ENCODE measurements at places on chromosomes 3 and 15.

- DNase-seq: no peak
Measured at GRCh38 chr3:128229106-128229857, 76.0 kb downstream of the EEFSEC start.

- DNase-seq: no peak
Measured at GRCh38 chr15:75149867-75150709, 51.6 kb upstream of the C15orf39 start.

DNA sequence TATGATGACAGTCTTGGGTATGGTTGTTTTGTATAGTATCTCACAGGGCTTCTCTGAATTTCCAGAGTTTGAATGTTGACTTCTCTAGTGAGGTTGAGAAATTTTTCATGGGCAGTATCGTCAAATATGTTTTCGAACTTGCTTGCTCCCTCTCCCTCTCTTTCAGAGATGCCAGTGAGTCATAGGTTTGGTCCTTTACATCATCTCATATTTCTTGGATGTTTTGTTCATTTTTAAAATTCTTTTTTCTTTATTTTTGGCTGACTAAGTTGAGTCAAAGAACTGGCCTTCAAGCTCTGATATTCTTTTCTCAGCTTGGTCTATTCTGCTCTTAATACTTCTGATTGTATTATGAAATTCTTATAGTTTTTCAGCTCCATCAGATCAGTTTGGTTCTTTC, 282.3 kb upstream of the NECTIN3 start:
- DNase-seq: no peak

- DNase-seq: no peak
Measured at GRCh38 chr3:24853685-24854490, 359.2 kb upstream of the THRB start.

DNA sequence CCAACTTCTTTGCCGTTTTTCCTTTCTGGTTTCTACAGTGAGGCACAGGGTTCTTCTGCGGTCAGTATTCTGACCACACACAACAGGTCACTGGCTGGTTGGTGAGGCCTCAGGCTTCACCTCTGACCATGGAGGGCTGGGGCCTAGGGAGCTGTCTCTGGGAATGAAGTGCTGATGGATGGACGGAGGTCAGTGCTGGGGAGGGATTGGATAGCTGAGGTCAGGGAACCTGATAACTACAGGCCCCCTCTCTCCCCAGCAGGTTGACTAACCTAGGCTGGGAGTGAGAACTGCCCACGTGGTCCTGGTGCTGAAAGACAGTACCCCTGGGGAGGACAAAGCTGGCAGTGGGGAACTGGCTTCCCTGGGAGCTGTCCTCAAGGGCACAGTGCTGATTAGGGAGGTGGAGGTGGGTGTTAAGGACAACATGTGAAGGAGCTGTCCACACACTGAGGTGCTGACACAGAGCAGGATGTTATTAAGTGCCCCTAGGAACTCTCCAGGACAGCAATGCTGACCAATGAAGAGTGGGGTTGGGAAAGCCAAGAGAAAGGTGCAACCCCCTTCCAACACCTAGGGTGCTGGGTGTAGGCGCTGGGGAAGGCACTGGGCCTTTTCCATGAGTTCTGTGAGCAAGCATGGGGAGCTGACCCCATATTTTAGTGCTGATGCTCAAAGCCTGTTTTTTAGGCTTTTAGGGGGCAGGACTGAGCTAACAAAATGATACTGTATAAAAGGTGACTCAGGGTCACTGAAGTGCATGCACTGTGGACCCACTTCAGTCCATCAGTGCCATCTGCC, 45.2 kb downstream of the ATP2B2 start:
- DNase-seq: no peak

DNA sequence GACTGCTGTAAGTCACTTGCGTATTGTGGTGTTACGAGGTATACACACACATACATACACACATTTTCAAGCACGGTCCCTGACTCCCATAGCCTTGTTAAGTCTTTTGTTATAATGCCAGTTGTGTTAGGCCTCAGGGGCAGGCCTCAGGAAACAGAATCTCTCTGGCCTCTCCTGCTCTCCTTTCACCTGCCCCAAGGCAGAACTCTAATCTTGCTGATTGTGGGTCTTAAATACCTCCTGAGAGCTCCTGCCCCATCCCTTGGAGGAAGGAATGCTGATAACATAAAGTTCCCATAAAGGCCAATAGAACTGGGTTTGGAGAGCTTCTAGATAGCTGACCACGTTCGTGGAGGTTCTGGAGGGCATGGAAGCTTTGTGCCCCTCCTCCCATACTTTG, 3.9 kb upstream of the NIT2 start:
- DNase-seq: no peak

- no peak for DNase-seq
Measured at GRCh38 chr3:189457631-189458412, 173.4 kb upstream of the TP63 start.

- DNase-seq: no peak
Measured at GRCh38 chr3:141511361-141511760, 24.5 kb downstream of the RASA2 start.

GRCh38 chr3:60970850-60971249, 280.4 kb downstream of the FHIT start:
- DNase-seq: no peak

- no peak for DNase-seq
Measured at GRCh38 chr3:63791974-63792373, 27.1 kb upstream of the C3orf49 start.

DNA sequence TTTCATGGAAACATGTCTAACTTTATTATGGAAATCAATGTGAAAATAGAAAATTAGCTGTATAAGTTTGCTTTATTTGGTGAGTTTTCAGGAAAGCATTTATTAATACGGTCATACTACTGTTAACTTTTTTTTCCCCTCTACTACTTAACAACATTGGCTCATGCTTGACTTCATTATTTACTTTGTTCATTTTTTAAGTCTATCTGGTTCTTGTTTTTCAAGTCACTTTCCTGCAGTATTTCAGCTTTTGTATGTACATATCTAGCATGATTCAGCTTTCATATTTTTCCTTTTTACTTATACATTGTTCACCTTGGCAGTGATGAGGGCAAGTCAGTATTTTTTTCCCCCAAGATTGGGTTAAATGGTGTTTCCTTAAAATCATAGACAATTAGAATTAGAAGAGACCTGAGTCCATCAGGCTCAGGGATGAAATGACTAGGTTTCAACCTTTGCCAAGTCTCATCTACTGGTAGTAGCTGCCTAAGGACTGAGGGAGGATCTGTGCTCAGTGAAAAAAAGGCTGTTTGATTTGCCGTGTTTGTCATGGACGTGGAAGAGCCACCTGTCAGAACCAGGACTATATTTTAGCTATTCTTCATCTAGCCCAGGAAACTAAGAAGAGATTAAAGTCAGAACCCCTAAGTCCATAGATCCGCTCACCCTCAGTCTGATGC, 15.4 kb downstream of the TMOD3 start:
- no peak for DNase-seq

DNA sequence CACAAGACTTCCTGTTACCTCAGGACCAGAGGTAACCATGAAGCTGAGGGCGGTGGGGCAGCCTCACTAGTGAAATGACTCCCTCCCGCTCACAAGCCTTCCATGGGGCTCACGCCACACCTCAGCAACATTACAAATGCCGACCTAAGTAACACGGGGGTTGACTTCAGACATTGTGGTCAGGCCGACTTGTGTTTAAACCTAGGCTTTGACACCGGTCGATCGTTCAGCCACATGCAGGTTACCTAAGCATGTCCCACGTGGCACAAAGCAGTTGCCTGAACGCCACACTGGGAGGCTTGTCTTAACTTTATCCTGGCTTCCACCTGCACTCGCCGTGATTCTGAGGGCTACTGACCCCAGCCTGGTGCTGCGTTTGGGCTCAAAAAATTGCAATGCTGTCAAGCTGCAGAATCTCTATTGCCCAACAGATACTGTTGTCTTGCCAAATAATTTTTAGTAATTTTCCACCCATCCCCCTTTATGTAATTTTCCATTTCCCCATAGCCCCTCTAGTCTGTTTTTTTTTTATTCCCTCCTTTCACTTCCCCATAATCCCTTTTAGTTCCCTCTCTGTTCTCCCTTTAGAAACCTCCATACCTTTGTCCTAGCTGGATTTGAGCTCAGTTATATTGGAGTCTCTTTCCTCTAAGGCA, 158.6 kb upstream of the RGMA start:
- no peak for DNase-seq

DNA sequence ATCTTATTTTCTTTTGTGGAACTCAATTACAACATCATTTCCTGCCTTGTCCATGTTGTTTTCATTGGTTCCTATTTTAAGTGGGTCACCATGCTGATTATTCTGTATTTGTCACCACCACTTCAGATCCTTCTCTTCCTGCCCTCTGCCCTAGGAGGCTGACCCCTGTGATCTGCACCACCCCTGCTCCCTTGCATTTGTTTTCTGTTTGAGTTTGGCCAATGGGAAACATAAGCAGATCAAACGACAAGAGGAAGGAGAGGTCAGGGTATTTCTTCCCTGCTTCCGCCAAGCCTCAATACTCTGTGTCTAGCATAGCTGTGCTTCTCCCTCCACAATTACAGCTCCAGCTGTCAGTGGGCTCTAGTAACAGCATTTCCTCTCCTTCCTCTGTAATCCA, 71.6 kb downstream of the IMPG2 start:
- no peak for DNase-seq

DNA sequence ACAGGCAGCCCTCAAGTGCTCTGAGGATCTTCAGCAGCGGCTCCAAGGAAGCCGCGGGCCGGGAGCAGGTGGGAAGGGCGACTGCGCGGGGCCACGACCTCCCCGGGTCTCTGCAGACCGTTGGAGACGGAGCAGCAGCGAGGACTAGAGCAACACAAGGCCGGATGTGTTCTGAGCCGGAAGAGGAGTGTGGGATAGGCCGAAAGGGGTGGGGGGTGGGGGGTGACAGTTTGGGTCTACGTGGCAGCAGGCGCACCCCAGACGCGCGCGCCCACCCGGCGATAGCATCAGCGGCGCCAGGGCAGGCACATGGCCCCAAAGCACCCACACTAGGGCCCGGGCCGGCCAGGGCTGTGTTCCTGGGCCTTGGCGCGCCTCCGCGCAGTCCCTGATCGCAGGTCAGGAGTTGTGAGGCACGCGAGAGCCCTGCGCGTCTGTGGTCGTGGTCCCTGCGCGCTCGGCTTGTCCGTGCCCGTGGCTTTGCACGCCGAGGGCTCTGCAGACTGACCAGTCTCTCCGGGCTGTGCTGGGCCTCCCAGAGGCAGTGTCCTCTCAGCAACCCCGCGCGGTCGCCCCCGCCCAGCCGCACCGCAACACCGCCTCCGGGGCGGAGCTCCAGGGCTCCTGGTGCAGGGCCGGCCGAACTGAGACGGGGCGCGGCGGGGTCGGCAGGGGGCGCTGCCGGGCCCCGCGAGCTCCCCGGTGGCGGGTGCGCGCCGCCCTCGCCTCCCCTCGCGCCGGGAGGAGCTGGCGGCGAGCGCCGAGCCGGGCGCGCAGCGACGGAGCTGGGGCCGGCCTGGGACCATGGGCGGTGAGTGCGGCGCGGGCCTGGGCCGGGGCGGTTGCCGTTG, at the start of gene PXYLP1:
TSS of gene PXYLP1 (plus strand) at position 725 of the 851 bp plus-strand sequence. CDS start 28,351 bp downstream, outside the sequence.
- DNase-seq: no peak

GRCh38 chr3:183697610-183698317, at the start of gene YEATS2:
Gene YEATS2 (plus strand): TSS chr3:183697797. CDS start chr3:183715163, 17,366 bp downstream.
- no peak for DNase-seq

- no peak for DNase-seq
Measured at GRCh38 chr3:148146947-148147826, 550.5 kb upstream of the AGTR1 start.

GRCh38 chr15:94829887-94830884, 598.8 kb downstream of the MCTP2 start:
- no peak for DNase-seq

DNA sequence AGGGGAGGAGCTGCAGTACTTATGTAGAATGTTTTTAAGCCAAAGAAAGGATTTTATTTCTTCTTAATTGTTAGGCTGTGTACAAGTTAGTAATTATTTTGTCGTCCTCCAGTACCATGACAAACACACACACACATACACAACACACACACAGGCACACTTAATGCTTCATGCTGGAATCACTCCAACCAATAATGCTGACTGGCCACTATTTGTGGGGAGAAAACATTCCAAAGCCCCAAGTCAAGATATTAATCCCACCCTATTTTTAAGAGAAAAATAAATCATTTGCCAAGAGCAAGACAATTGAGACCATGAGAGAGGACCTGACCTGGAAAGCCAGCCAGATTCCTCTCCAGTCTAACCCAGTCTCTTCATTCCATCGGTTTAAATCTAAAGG, 51.8 kb upstream of the TMCO5A start:
- no peak for DNase-seq

DNA sequence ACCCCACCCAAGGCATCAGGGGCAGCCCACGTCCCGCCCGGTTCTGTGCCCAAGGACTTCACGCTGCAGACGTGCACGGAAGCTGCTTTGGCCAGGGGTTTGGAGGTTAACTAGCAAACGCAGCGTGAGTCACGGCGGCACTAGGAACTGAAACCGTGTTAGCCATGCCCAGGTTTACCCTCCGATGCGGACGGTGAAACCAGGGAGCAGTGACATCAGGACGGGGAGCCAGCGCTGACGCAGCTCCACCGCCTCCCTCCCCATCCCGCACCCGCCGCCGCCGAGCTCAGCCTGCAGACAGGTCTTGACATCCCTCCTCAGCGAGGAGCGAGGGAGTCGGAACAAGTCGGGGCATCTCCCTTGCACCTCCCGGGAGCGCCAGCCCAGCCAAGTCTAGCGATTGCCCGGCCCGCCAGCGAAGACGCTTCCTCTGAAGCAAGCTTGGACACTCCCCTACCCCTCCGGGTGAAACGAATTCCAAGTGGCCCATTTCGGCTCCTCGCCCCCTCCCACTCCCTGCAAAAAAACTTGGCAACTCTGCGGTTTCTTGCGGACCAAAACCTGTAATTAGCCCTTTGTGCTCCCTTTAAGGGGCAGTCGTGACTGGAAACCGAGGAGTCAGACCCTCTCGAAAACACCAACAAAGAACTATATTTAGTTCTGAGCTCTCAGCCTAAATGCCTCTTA, 1.4 kb upstream of the RAP2B start:
- DNase-seq: peak; percentile 9

GRCh38 chr3:140242818-140243276, 307.9 kb downstream of the CLSTN2 start:
- DNase-seq: no peak

GRCh38 chr15:43511012-43511885, 6.2 kb upstream of the MAP1A start:
- no peak for DNase-seq

DNA sequence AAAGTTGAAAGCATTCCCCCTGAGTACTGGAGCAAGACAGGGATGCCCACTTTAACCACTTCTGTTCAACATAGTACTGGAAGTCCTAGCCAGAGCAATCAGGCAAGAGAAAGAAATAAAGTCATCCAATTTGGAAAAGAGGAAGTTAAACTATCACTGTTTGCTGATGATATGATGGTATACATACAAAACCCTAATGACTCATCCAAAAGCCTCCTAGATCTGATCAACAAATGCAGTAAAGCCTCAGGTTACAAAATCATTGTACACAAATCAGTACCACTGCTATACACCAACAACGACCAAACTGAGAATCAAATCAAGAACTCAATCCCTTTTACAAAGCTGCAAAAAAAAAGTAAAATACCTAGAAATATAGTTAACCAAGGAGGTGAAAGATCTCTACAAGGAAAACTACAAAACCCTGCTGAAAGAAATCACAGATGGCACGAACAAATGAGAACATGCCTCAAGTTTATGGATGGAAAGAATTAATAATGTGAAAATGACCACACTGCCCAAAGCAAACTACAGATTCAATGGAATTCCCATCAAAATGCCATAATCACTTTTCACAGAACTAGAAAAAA, 40.3 kb downstream of the RPL39L start:
- no peak for DNase-seq

Measured in cortex of kidney (tissue), 1 donor.